ENCODE measurements at places on chromosomes 2 and 18. TPM values are rescaled to one million over a fixed set of nuclear protein-coding genes. Genes with fewer than 3 reads are reported as not detected.

GRCh38 chr2:205688417-205689200 lies 6.3 kb downstream of the NRP2 start:
- no peak overlapping the region for H3K27ac ChIP-seq
- H3K27me3 ChIP-seq: peaks cover 63% of the 10 kb centered on the region
- DNase-seq: no peak
- no peak overlapping the region for H3K4me3 ChIP-seq
- peaks cover 22% of the 10 kb centered on the region for H3K4me1 ChIP-seq

- H3K4me3 ChIP-seq: no peak overlapping the region
- no peaks in the 10 kb centered on the region for H3K27me3 ChIP-seq
- H3K36me3 ChIP-seq: no peaks in the 10 kb centered on the region
- no peak for DNase-seq
- no peak overlapping the region for H3K27ac ChIP-seq
Measured at GRCh38 chr18:31739651-31740050, 21.0 kb downstream of the SLC25A52 start.

GRCh38 chr2:37851828-37852584 lies 73.1 kb upstream of the RMDN2 start:
- H3K4me1 ChIP-seq: peaks cover 33% of the 10 kb centered on the region
- H3K27me3 ChIP-seq: no peaks in the 10 kb centered on the region
- no peak for DNase-seq
- no peaks in the 10 kb centered on the region for H3K36me3 ChIP-seq
- peak overlapping the region; percentile 70 for H3K27ac ChIP-seq

The MEMO1 gene
- 41.5 TPM for total RNA-seq

- DNase-seq: peak; percentile 69
- H3K27ac ChIP-seq: peak overlapping the region; percentile 89
- H3K36me3 ChIP-seq: peaks cover 19% of the 10 kb centered on the region
- H3K4me3 ChIP-seq: peak overlapping the region; percentile 31
- peaks cover 42% of the 10 kb centered on the region for H3K4me1 ChIP-seq
- H3K27me3 ChIP-seq: no peaks in the 10 kb centered on the region
Measured at GRCh38 chr2:84946204-84947009, 24.6 kb upstream of the KCMF1 start.

DNA sequence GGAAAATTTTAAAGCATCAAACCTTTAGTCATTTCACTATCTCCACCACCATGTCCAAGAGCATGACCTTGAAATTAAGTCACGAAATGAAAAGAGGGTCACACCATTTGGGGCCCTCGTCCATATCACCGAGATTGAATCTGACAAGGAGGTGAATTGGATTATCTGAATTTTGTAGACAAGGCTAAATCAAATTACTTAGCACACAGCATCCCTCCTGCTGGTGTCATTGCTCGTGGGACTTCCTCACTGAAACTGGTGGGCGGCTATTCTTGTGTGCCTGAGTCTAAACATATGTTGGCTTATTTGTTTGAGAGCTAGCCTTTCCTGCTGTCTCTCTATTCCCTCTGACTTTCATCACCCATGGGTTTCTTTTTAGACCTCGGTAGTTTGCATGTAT lies 64.6 kb upstream of the CNGA3 start:
- no peak overlapping the region for H3K4me3 ChIP-seq
- peaks cover 31% of the 10 kb centered on the region for H3K27me3 ChIP-seq
- H3K4me1 ChIP-seq: no peaks in the 10 kb centered on the region
- DNase-seq: no peak
- H3K27ac ChIP-seq: no peak overlapping the region

DNA sequence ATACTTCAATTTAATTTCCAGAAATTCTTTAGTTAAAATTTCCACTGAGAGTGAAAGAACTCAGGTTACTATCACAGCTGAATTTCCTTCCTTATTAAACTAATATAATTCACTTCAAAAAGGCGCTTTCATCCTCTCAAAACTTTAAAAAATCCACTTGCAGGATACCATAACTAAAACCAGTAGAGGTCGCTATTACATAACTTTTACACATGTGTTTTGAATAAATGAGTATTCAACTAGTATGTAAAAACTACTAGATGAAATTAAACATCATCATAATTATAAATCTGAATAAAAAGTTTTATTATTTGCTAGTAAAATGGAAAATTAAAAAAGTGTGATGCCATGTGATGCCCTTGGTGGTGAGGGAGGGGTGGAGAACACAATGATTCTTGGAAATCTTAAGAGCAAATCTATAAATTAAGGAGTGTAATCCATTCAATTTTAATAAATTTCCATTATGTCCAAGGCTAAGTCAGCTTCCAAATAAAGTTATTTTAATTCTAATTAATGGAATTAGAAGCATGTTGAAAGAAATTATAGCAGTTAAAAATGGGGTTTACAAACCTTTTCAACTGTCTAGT lies 61.4 kb downstream of the SOS1 start:
- peaks cover 37% of the 10 kb centered on the region for H3K4me1 ChIP-seq
- H3K36me3 ChIP-seq: peaks cover 53% of the 10 kb centered on the region
- no peak overlapping the region for H3K27ac ChIP-seq
- DNase-seq: no peak

GRCh38 chr18:70195014-70195614 lies 10.4 kb downstream of the RTTN start:
- peaks cover 48% of the 10 kb centered on the region for H3K4me1 ChIP-seq
- DNase-seq: no peak
- H3K4me3 ChIP-seq: peak overlapping the region; percentile 18
- H3K27ac ChIP-seq: peak overlapping the region; percentile 68

DNA sequence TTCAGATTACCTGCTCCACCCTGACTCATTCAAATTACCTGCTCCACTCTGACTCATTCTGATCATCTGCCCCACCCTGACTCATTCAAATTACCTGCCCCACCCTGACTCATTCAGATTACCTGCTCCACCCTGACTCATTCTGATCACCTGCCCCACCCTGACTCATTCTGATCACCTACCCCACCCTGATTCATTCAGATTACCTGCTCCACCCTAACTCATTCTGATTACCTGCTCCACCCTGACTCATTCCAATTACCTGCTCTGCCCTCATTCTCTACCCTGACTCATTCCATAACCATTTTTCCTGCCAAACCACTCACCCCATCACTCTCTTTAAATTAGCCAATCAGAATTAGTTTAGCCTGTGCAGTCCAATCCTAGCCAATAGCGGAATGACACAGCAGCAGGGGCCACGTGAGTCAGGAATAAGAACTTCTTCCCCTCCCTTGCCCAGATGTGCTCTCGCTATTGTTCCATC lies 26.2 kb downstream of the CFAP53 start:
- peaks cover 18% of the 10 kb centered on the region for H3K4me1 ChIP-seq
- no peaks in the 10 kb centered on the region for H3K27me3 ChIP-seq
- no peak for DNase-seq
- H3K36me3 ChIP-seq: peaks cover 23% of the 10 kb centered on the region

The ANKRD30BL gene
- total RNA-seq: not detected

DNA sequence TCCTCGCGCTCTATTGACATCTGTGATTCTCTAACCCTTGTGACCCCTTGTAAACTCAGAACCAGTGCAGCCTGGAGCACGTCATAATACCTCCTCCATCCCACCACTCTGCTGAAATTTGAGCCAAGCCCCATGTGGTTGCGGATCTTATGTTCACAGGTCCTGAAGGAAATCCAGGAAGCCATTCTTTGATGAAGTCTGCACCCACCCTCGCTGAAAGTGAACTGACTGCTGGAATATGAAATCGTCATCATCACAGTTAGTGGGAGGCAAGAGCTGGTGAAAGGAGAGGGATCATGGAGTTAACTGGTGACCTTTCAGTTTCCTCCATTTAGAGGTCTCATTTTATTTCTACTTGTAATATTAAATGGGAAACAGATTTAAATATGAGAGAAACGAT lies 21.6 kb downstream of the ZEB2 start:
- H3K27me3 ChIP-seq: peaks cover under 1% of the 10 kb centered on the region
- H3K4me1 ChIP-seq: peaks cover 10% of the 10 kb centered on the region
- no peak overlapping the region for H3K4me3 ChIP-seq
- no peak for DNase-seq

DNA sequence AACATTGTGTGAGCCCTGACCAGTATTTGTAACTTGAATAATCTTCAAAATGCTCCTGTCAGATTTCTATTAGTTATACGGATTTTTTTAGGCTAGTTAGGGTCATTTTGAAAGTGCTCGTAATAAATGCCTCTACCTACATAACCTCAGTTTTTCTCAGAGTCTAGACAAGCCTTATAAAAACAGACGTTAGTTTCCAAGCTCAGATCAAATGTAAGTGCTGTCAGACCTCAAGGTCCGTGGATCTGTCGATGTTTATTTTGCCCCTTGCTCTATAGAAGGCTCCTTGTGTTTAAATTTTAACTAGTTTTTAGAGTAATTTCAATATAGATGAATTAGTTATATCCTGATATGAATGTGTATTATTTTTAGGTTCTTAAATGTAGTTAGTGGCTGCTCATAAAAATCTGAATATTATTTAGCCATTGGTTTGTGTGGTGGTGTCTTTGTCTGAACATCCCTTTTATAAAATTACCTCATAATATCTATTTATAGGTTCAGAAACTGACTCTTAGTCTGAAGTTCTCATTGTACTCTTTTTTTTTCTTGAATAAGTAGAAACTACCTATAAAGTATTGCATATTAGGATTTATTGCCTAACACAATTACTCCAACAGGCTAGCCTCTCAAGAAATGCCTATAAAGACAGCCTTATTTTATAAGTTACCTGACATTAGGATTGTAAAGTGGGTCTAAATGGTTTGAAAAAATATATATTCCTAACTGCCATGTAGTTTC lies 71.1 kb downstream of the MTA3 start:
- no peak overlapping the region for H3K4me3 ChIP-seq
- no peaks in the 10 kb centered on the region for H3K36me3 ChIP-seq
- no peak overlapping the region for H3K27ac ChIP-seq
- no peaks in the 10 kb centered on the region for H3K27me3 ChIP-seq

- H3K4me3 ChIP-seq: peak overlapping the region; percentile 97
- no peaks in the 10 kb centered on the region for H3K27me3 ChIP-seq
- H3K36me3 ChIP-seq: peaks cover 37% of the 10 kb centered on the region
- peak; percentile 79 for DNase-seq
- peak overlapping the region; percentile 98 for H3K27ac ChIP-seq
- peaks cover 26% of the 10 kb centered on the region for H3K4me1 ChIP-seq
Measured at GRCh38 chr2:195657634-195658540, 861 bp downstream of the SLC39A10 start.

- H3K4me1 ChIP-seq: no peaks in the 10 kb centered on the region
- H3K4me3 ChIP-seq: no peak overlapping the region
- DNase-seq: no peak
- H3K36me3 ChIP-seq: no peaks in the 10 kb centered on the region
- H3K27ac ChIP-seq: no peak overlapping the region
- H3K27me3 ChIP-seq: peaks cover 24% of the 10 kb centered on the region
Measured at GRCh38 chr2:106356291-106356690, 111.9 kb downstream of the RGPD3 start.

The HMSD gene
- total RNA-seq: 9.6 TPM

DNA sequence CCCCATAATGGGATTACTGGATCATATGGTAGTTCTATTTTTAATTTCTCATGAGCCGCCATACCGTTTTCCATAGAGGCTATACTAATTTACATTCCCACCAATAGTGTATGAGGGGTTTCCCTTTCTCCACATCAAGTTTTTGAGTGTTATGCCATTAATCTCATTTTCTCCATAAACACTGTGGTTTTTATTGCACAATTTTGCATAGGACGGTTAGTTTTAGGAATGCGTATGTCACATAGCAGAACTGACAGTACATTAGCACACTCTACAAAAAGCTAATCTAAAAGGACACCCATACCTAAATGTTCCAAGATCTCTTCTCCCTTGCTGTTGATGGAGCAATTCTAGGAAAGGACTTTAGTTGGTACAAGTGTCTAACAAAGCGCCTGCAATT lies 32.5 kb downstream of the DARS1 start:
- H3K4me1 ChIP-seq: peaks cover 48% of the 10 kb centered on the region
- H3K36me3 ChIP-seq: peaks cover 56% of the 10 kb centered on the region
- no peak overlapping the region for H3K27ac ChIP-seq
- H3K27me3 ChIP-seq: no peaks in the 10 kb centered on the region
- DNase-seq: no peak
- H3K4me3 ChIP-seq: no peak overlapping the region

DNA sequence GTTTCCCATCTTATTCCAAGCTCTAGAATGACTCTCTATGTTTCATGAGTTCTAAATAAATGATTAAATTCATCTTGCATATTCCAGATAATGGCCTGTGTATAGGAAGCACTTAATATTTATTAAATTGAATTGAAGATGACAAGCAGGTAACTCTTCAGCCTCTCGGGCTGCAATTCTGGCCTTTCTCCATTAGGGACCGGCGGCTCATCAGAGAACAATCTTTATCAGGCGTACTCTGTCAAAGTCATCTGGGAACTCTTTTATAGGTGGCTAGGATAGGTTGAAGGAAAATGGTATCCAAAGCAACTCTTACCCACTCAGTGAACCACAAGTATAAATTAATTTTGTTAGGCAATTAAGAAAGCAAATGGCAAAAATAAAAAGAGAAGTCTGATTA lies 308.5 kb downstream of the NOL4 start:
- no peaks in the 10 kb centered on the region for H3K27me3 ChIP-seq
- no peak overlapping the region for H3K27ac ChIP-seq
- H3K4me3 ChIP-seq: no peak overlapping the region
- no peaks in the 10 kb centered on the region for H3K36me3 ChIP-seq
- DNase-seq: no peak
- no peaks in the 10 kb centered on the region for H3K4me1 ChIP-seq

The CRYGD gene
- not detected for total RNA-seq

DNA sequence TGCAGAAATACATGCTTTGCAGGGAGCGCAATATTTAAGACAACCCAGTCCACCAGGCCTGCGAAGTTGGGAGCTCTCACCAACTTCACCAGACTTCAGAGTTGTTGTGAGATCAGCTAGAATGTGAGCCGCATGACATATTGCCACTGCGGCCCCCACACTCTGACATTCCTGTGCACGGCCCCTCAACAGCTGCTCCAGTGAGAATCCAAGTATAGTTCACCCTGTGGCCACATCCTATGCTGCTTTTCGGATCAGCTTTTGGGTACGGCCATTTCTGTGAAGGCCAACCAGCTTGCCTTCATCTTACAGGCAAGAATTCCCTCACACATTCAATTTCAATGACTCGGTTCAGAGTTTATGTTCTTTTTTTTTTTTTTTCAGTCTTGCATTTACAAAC lies 177.8 kb downstream of the SOX11 start:
- H3K4me3 ChIP-seq: no peak overlapping the region
- no peak for DNase-seq
- H3K27me3 ChIP-seq: no peaks in the 10 kb centered on the region
- H3K36me3 ChIP-seq: no peaks in the 10 kb centered on the region
- no peaks in the 10 kb centered on the region for H3K4me1 ChIP-seq
- H3K27ac ChIP-seq: no peak overlapping the region

Measured in activated CD4-positive, alpha-beta memory T cell treated with anti-CD3 and anti-CD28 coated beads, Interleukin-2, amount 10 ng/mL, durations not matched to agents 7 days and 5 days (primary cell).